Bronchial smooth muscle cell (primary cell): ENCODE measurements at places on chromosomes 5 and 9. TPM values are rescaled to one million over a fixed set of nuclear protein-coding genes. Genes with fewer than 3 reads are reported as not detected.

The TMOD1 gene
- 0.16 and 0.17 TPM in 2 replicates for total RNA-seq

The PDZD2 gene
- total RNA-seq, result 0.09 and 0.16 TPM in 2 replicates

The EIF4E1B gene
- 0.26 TPM in 1 of 2 replicates, not detected in the other for total RNA-seq

The C5orf34 gene
- 1.1 and 1.9 TPM in 2 replicates for total RNA-seq

The SOX30 gene
- total RNA-seq, result 0.16 TPM in 1 of 2 replicates, not detected in the other

The LCN15 gene
- total RNA-seq, result not detected in 2 replicates

The RAD17 gene
- total RNA-seq, result 11.6 and 15.1 TPM in 2 replicates

The RAD1 gene
- 31.7 and 33.4 TPM in 2 replicates for total RNA-seq

The PPP2R2B gene
- under 0.01 TPM in 1 of 2 replicates, not detected in the other for total RNA-seq

The SLC6A19 gene
- total RNA-seq, result not detected in 2 replicates

The CLTA gene
- 270 and 310 TPM in 2 replicates for total RNA-seq

The QRFP gene
- not detected in 2 replicates for total RNA-seq
